ENCODE measurements at places on chromosomes 7 and 10. TPM values are rescaled to one million over a fixed set of nuclear protein-coding genes. Genes with fewer than 3 reads are reported as not detected.

DNA sequence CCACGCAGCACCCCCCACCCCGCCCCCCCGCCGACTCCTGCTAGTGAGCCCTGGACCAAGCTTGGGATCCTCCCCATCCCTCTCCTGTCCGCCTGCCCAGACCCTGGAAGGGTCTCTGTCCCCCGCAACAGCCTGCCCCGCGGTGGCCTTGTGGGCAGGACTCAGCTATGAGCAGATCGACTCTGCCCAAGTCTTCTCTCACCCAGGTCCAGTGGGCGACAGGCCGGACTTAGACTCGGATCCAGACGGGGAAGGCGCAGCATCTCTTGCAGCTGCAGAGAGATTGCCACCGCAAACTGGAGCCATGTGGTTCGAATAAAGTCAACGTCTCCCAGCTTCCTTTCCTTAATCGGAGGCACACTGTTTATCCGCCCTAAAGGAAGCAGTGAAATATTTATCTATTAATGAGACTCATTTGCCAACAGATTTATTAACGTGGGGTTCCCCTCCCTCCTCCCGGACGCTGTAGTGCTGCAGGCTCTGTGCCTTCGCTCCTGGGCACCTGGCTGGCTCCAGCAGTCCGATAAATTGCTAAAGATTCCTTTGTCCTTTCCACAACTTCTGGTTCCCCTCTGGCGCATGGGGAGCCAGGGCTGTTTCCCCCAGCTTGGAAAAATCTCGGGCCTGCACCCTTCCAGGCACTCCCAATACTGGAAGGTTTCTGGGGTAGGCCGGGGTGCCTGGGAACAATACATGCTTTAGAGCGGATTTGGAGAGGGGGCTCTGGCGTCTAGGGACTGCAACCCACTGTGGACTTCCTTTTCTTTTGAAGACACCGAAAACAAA lies 634 bp upstream of the HOXA7 start:
- no peak for DNase-seq
- H3K27ac ChIP-seq: no peak overlapping the region
- no peaks in the 10 kb centered on the region for H3K36me3 ChIP-seq
- peaks cover 65% of the 10 kb centered on the region for H3K4me1 ChIP-seq
- H3K27me3 ChIP-seq: peaks cover 94% of the 10 kb centered on the region

- no peak overlapping the region for H3K27ac ChIP-seq
- DNase-seq: no peak
- H3K4me1 ChIP-seq: no peaks in the 10 kb centered on the region
- H3K36me3 ChIP-seq: no peaks in the 10 kb centered on the region
- H3K27me3 ChIP-seq: no peaks in the 10 kb centered on the region
- no peak overlapping the region for H3K4me3 ChIP-seq
These were observed 63.6 kb downstream of the MACC1 start for GRCh38 chr7:20153567-20153966.

GRCh38 chr7:16268821-16269768 lies 152.2 kb downstream of the CRPPA start:
- no peaks in the 10 kb centered on the region for H3K4me1 ChIP-seq
- no peak for DNase-seq
- H3K27me3 ChIP-seq: no peaks in the 10 kb centered on the region
- no peak overlapping the region for H3K27ac ChIP-seq

GRCh38 chr10:87598700-87599099 lies 61.0 kb upstream of the PAPSS2 start:
- peaks cover 12% of the 10 kb centered on the region for H3K4me1 ChIP-seq
- DNase-seq: no peak
- no peak overlapping the region for H3K4me3 ChIP-seq

The C10orf105 gene
- 0.06 TPM for total RNA-seq

The MMP21 gene
- not detected for total RNA-seq

The CCT6A gene
- total RNA-seq: 88.0 TPM

GRCh38 chr7:110522761-110523200 lies 568.1 kb upstream of the LRRN3 start:
- no peaks in the 10 kb centered on the region for H3K27me3 ChIP-seq
- no peak overlapping the region for H3K4me3 ChIP-seq
- H3K4me1 ChIP-seq: no peaks in the 10 kb centered on the region
- no peak overlapping the region for H3K27ac ChIP-seq

- no peak overlapping the region for H3K4me3 ChIP-seq
- H3K4me1 ChIP-seq: no peaks in the 10 kb centered on the region
- H3K27ac ChIP-seq: no peak overlapping the region
- DNase-seq: no peak
- H3K27me3 ChIP-seq: no peaks in the 10 kb centered on the region
- no peaks in the 10 kb centered on the region for H3K36me3 ChIP-seq
These were observed 115.8 kb downstream of the TMEM130 start for GRCh38 chr7:98753989-98754479.

DNA sequence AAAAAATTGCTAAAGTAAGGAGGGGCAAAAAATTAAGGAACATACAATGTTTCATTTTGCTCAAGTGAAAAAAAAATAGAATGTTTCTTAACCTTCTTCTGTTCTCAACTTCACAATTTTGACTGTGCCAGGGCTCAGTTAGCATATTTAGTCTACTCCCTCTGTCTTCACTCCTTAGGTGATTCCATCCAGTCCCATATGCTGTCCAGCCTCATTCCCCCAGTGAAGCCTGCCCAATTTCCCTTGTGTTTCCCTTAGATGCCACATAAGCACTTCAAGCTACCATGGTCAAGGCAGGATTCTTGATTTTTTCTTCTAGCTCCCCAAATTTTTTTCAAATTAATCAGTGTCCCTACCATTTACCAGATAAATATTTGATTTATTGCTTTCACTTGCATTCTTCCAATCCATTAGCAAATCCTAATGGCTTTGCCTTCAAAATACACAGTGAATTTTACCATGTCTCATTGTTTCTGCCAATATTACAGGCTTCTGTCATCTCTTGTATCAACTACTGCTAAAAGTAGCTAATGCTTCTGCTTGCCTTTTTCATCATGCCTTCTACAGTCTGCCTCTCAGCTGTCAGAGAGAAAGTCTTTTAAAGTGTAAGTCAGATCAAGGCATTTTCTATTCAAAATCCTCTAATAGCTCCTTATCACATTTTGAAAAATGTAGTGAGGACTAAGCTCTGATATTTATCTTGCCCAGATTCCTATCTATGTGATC lies 166.8 kb downstream of the MACC1 start:
- H3K4me1 ChIP-seq: no peaks in the 10 kb centered on the region
- DNase-seq: no peak

- no peaks in the 10 kb centered on the region for H3K36me3 ChIP-seq
- no peak overlapping the region for H3K4me3 ChIP-seq
- no peak overlapping the region for H3K27ac ChIP-seq
- DNase-seq: no peak
- no peaks in the 10 kb centered on the region for H3K4me1 ChIP-seq
These were observed 535.8 kb downstream of the PTPRN2 start for GRCh38 chr7:158051776-158052175.

DNA sequence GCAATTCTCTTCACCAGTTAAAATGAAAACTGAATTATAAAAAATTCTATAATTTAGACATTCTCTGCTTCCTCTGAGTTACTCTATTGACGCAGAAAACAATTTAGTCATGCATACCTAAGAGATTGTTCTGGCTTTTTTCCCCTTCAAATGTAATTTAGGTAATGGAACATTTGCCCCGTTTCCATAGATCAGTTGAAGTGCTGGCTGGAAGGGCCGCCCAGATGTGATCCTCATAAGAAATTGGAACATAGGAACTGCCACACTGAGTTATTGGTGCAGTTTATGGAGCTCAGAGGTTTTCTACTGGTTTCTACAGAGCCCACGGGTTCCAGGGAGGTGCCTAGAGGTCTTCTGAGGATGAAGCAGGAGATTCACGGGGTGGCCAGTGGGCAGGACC lies 581.7 kb downstream of the SDK1 start:
- H3K4me3 ChIP-seq: no peak overlapping the region
- DNase-seq: no peak
- H3K4me1 ChIP-seq: no peaks in the 10 kb centered on the region

DNA sequence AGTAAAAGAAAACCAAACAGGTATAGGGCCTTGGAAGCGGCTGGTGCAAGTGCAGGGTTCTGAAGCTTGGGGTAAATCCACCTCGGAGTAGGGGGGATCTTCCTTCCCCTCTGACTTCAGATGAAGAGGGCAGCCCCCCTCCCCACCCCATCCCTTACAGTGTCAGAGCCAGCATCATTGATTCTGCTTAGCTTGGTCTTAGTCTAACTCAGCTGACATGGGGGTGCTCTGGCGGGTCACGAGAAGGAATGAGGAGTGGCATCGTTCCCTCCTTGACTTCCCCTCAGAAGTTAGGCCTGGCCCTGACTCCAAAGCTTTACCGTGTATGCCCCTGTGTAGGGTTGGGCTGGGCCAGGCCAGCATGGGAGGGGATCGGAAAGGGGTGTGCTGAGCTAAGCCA lies 44.2 kb upstream of the SAMD8 start:
- no peaks in the 10 kb centered on the region for H3K27me3 ChIP-seq
- peaks cover 24% of the 10 kb centered on the region for H3K4me1 ChIP-seq
- H3K36me3 ChIP-seq: no peaks in the 10 kb centered on the region
- no peak overlapping the region for H3K27ac ChIP-seq

The NKX2-3 gene
- not detected for total RNA-seq

DNA sequence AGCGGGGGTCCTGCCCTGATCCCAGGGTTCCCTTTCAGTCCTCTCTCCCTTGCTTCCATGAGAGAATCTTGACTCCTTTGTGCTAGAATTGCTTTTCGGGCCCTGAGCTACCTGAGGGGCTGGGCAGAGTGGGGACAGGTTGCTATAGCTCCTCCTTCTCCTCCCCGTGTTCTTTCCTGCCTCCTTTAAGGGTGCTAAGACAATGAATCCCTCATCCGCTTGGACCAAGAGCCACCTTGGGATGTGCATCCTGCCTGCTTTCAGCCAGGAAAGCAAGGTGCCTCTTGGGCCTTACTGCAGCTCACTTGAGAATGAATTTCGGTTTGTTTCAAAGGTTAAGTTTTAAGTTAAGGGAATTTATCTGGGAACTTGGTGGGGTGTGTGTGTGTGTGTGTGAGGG lies 53.6 kb downstream of the ADRA2A start:
- DNase-seq: peak; percentile 81
- H3K4me3 ChIP-seq: no peak overlapping the region
- no peaks in the 10 kb centered on the region for H3K36me3 ChIP-seq
- H3K27ac ChIP-seq: no peak overlapping the region

DNA sequence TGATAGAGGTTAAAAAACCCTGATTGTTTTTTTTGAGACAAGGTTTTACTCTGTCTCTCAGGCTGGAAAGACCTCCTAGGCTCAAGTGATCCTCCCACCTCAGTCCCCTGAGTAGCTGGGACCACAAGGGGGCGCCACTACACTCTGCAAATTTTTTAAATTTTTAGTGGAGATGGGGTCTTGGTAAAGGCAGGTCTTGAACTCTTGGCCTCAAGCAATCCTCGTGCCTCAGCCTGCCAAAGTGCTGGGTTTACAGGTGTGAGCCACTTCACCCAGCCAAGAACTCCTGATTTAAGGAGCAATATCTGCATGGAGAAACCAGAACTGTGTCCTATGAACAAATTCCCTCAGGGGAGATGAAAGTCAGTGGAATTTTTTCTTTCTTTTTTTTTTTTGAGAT lies 7.3 kb upstream of the KLHDC10 start:
- no peaks in the 10 kb centered on the region for H3K36me3 ChIP-seq
- H3K4me1 ChIP-seq: no peaks in the 10 kb centered on the region
- no peaks in the 10 kb centered on the region for H3K27me3 ChIP-seq
- DNase-seq: no peak

DNA sequence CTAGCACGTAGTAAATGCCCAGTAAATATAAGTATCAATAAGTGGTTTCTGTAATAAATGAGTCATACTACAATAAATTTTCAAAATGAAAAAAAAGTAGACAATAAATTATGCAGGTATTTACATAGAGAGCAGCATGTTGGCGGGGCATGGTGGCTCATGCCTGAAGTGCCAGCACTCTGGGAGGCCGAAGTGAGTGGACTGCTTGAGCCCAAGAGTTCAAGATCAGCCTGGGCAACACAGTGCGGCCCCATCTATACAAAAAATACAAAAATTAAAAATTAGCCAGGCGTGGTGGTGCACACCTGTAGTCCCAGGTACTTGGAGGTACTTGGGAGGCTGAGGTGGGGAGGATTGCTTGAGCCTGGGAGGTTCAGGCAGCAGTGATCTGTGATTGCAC lies 509.3 kb upstream of the KLF6 start:
- H3K4me1 ChIP-seq: peaks cover 7% of the 10 kb centered on the region
- no peaks in the 10 kb centered on the region for H3K27me3 ChIP-seq
- peak; percentile 62 for DNase-seq
- no peak overlapping the region for H3K4me3 ChIP-seq
- H3K27ac ChIP-seq: no peak overlapping the region

DNA sequence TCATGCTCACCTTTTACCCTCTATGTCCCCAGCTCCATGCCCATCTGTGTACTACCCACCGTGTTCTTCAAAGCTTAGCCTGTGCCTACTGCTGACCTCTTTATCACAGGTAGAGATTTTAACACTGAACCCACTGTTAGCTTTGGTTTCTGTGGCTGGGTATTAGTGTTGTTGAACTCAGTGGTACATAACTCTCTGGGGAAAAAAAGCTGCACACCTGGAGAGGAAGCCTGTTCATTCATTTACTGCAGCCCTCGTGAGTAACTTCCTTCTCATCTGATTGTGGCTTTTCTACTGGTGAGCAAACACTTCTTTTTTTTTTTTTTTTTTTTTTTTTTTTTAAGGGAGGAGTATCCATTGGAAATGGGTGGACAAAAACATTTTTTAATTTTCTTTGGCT lies 326.3 kb downstream of the CCSER2 start:
- no peak for DNase-seq
- no peak overlapping the region for H3K27ac ChIP-seq
- H3K4me3 ChIP-seq: no peak overlapping the region
- no peaks in the 10 kb centered on the region for H3K36me3 ChIP-seq
- H3K4me1 ChIP-seq: no peaks in the 10 kb centered on the region

GRCh38 chr7:47145982-47146381 lies 435.9 kb downstream of the TNS3 start:
- DNase-seq: no peak
- H3K36me3 ChIP-seq: no peaks in the 10 kb centered on the region
- peaks cover 13% of the 10 kb centered on the region for H3K4me1 ChIP-seq
- no peaks in the 10 kb centered on the region for H3K27me3 ChIP-seq

DNA sequence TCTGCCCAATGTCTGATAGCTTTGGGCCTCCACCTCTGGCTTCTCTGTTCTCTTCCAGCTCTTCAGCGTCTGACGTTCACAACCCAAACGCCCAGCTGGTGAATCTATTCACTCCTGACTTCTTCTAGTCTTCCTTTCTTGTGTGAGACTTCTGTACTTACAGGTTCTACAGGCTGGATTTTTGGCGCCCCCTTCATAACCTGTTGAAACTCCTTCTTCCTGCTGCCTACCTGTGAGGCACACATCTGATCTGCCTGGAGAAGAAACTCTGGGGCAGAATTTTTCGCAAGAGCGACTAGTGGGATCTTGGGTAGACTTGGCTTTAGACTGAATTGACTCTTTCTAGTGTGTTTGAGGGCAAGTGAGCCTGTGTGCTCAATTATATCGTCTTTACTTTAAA lies 249.3 kb downstream of the REEP3 start:
- no peak overlapping the region for H3K27ac ChIP-seq
- H3K36me3 ChIP-seq: no peaks in the 10 kb centered on the region
- no peaks in the 10 kb centered on the region for H3K27me3 ChIP-seq
- peaks cover 13% of the 10 kb centered on the region for H3K4me1 ChIP-seq
- DNase-seq: no peak

GRCh38 chr10:76429368-76430060 lies 998.1 kb downstream of the LRMDA start:
- H3K4me1 ChIP-seq: peaks cover 57% of the 10 kb centered on the region
- H3K4me3 ChIP-seq: peak overlapping the region; percentile 24
- H3K27ac ChIP-seq: peak overlapping the region; percentile 69
- no peaks in the 10 kb centered on the region for H3K36me3 ChIP-seq
- no peaks in the 10 kb centered on the region for H3K27me3 ChIP-seq
- DNase-seq: no peak

The LIPK gene
- total RNA-seq: not detected

The PPP1R17 gene
- not detected for total RNA-seq

All from esophagus muscularis mucosa (tissue), 4 donors.